Progenitor cell of endocrine pancreas (in vitro differentiated cells): ENCODE measurements at places on chromosomes 3 and 15.
A peak's percentile ranks its signal among the peaks of the same experiment; 100 is the strongest.

DNA sequence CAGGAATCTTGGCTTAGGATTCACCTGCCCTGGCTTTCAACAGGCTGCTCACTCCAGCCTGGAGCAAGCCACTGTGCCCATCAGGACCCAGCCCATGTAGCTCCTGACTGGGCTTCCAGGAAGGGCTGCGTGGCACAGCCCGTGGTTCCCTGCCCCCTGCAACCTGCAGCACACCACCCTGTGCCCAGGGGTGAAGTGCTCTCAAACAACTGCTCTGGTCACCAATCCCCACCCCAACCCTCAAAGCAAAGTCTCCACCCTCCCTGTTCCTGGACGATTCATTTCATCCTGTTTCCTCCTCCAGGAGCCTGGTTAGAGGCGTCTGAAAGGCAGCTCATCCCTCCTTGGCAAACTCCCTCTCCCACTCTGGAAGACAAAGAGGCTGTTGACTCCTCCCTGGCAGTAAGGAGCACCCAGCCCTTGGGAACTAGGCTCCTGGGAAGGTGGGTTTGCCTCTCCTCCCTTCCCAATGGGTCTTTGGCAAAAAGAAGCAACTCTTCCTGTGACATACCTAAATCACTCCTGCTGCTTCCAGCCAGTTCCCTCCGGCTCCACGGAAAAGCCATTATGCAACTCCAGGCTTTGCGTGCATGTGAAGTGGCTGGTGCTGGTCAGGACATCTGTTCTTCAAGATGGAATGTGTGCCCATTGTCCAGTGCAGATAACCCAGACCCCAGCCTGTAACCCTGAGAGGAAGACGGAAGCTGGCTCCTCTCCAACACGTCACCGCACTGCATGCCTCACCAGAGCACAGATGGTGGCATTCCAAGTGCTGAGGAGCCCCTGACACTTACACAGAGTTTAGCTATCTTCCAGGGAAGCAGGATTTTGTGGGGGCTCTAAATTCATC, 29.1 kb upstream of the VIPR1 start:
- H3K27me3 ChIP-seq, result peaks cover 30% of the 10 kb centered on the region
- no peak overlapping the region for H3K27ac ChIP-seq
- no peaks in the 10 kb centered on the region for H3K36me3 ChIP-seq
- H3K4me1 ChIP-seq, result no peaks in the 10 kb centered on the region
- no peak for DNase-seq

DNA sequence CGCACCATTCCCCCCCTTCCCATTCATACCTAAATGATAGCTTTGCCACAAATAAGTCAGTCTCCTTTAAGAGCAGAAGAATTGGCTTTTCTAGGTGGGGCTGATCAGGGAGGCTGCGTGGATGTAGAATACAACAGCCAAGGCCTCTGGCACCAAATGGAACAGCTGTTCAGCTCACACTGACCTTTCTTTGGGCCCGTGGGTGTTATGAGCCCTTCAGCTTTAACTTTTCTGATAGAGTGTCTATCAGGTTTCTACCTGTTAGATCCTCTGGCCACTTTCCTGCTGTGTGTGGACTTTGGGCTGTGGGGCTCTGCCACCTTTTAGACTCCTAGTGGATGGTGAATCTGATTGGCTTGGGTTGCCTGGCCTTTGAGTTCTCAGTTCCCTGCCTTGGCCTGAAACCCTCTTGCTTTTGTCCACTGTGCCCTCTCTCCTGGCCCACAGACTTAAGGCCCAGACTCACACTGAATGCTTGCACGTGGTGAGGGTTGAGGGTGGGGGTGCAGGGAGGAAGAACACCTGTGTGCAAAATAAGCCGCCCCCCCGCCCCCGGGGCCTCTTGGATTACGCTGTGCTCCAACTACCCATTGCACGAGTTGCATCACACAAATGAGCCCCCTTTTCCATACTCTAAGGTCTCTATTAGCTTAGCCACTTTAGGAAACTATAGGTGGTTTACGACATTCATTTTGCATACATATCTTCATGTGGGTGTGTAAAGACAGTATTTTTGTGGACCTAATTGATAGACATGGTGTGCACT, 1.3 kb upstream of the RFX7 start:
- no peak for DNase-seq
- no peaks in the 10 kb centered on the region for H3K36me3 ChIP-seq
- peaks cover 13% of the 10 kb centered on the region for H3K27me3 ChIP-seq
- peaks cover 36% of the 10 kb centered on the region for H3K4me1 ChIP-seq
- H3K27ac ChIP-seq, result peak overlapping the region; percentile 90
- H3K4me3 ChIP-seq, result peak overlapping the region; percentile 86

GRCh38 chr3:174268061-174268460, 591.1 kb upstream of the NAALADL2 start:
- no peaks in the 10 kb centered on the region for H3K27me3 ChIP-seq
- H3K27ac ChIP-seq, result no peak overlapping the region
- H3K36me3 ChIP-seq, result no peaks in the 10 kb centered on the region
- DNase-seq, result no peak
- no peak overlapping the region for H3K4me3 ChIP-seq
- no peaks in the 10 kb centered on the region for H3K4me1 ChIP-seq

DNA sequence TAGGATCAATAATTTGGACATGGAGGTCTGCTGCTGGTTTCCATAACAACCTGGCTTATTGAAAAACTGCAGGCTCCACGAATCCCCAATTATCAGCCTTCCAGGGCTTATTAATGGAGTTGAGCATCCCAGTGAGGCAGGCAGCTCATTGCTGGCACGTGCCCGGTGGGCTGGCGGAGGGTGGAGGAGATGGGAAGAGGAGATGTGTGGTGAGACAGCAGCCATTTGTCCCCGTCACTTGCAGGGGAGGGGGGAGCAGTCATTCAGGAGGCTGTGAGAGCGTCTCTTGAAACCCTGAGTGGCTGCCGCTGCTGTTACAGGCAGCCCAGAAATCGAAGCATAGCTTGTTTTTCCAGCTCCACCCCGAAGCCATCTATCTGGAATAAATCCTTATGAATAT, 70.6 kb downstream of the GAP43 start:
- H3K27ac ChIP-seq, result no peak overlapping the region
- H3K4me1 ChIP-seq, result no peaks in the 10 kb centered on the region
- no peaks in the 10 kb centered on the region for H3K36me3 ChIP-seq
- H3K4me3 ChIP-seq, result no peak overlapping the region
- peaks cover 3% of the 10 kb centered on the region for H3K27me3 ChIP-seq

DNA sequence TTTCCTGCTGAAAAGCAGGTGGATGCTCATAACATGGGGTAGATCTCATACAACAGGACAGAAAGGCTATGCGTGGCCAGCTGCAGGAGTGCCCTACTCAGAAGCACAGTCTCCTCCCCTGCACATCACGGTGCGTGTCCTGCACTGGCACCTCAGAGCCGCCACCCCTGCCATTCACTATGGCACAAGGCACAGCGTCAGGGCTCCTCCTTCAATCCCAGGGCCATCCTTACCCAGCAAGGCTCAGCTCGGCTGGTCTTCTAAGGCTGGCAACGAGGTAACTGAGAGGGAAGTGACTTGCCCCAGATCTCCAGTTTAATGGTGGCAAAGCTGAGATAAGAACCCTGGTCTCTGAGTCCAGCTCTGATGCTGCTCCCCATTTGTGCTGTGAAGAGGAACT, 97.1 kb downstream of the CPN2 start:
- H3K36me3 ChIP-seq, result no peaks in the 10 kb centered on the region
- H3K27ac ChIP-seq, result no peak overlapping the region
- peaks cover 7% of the 10 kb centered on the region for H3K27me3 ChIP-seq
- no peak for DNase-seq
- no peak overlapping the region for H3K4me3 ChIP-seq
- peaks cover 24% of the 10 kb centered on the region for H3K4me1 ChIP-seq

GRCh38 chr15:26081758-26082220, 218.7 kb upstream of the ATP10A start:
- peaks cover 3% of the 10 kb centered on the region for H3K27me3 ChIP-seq
- no peak for DNase-seq
- peaks cover 2% of the 10 kb centered on the region for H3K36me3 ChIP-seq
- H3K4me3 ChIP-seq, result peak overlapping the region; percentile 93

DNA sequence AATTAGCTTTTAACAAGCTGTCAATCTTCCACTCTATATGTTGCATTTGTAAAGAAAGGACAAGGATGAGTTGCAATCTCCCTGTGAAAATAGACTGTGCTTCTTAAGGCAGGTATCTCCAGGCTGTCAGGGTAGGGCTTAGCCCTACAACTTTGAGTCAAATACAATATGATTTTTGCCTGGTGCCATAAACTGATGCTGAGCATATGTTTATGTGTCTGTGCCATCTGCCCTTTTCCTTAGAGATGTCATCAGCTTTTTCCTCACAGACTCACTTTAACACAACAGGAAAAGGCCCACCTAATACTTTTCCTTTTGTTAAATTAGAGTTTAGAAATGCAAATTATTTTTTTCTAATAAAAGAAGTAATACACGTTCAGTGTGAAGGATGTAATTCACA, 548.3 kb downstream of the NLGN1 start:
- peaks cover 11% of the 10 kb centered on the region for H3K4me1 ChIP-seq
- no peak overlapping the region for H3K27ac ChIP-seq
- no peaks in the 10 kb centered on the region for H3K36me3 ChIP-seq
- no peak for DNase-seq

DNA sequence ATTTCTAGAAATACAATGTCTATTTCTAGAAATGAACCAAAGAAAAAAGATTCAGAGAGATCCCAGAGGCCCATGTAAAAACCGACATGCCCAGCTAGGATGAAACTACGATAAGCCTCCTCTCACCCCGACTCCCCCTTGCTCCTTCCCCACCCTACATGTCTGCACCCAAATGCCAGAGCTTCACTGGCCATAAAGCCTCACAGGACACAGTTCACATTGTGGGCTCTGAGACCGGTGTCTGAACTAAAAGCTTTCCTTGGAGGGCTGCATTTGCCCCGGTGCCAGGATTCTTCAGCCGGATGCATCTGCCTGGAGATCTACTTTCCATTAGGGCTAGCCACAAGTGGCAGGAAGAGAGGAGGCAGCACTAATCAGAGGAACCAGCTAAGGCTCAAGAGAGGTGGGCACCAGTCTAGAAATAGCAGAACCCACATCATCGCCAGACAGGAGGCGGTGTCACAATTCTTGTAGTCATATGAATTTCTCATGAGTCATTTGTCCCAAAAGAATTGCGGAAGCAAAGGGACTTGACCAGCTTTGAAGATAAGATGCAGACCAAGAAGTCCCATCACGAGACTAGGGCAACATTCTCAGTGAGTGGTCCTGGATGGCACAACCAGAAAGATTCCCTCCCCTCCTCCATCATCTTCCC, 353.6 kb downstream of the NTRK3 start:
- no peak overlapping the region for H3K27ac ChIP-seq
- no peak for DNase-seq
- H3K4me1 ChIP-seq, result no peaks in the 10 kb centered on the region
- peaks cover 9% of the 10 kb centered on the region for H3K27me3 ChIP-seq

GRCh38 chr3:36792342-36792741, 28.0 kb upstream of the DCLK3 start:
- no peak overlapping the region for H3K27ac ChIP-seq
- no peak overlapping the region for H3K4me3 ChIP-seq
- H3K4me1 ChIP-seq, result peaks cover 9% of the 10 kb centered on the region
- H3K36me3 ChIP-seq, result no peaks in the 10 kb centered on the region
- DNase-seq, result peak; percentile 14
